ENCODE measurements at places on chromosomes 2 and 18.

- peak; percentile 50 for DNase-seq
These were observed 684.4 kb downstream of the NRXN1 start for GRCh38 chr2:50347358-50348044.

DNA sequence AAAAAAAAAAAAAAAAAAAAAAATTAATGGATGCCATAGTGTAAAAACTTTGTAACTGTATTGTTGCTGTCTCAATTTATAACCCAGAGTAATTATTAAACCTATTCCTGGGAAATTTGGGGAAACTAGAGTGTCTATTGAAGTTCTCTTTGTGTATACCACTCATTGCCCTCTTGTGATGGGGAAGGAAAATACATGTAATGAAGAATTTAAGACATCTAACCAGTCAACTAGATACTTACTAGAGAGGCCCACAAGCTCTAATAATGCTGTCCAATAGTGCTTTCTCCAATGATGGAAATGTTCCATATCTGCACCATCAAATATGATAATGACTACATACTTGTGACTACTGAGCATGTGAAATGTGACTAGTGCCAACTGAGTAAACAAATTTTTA, 168.5 kb upstream of the SLC39A10 start:
- DNase-seq: no peak

DNA sequence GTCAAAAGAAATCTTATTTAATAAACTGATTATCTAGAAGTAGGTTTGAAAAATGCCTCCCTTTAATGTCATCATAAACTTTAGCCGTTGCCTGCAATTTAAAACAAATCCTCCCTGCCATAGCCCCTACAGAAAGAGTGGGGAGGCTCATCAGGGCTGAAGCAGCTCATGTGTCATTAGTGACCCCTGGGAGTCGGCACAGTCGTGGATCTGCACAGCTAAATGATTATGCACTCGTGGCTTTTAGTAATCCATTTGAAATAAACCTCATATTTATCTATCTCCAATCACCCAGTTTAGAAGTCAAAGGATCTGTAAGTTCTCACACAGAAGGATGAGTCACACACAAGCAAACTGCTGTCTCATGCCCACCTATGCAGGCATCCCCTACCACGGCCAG, 277.3 kb downstream of the SS18 start:
- no peak for DNase-seq

GRCh38 chr2:42116195-42117181, 52.7 kb upstream of the EML4 start:
- no peak for DNase-seq

- DNase-seq: no peak
These were observed 150.3 kb upstream of the PXDN start for GRCh38 chr2:1894578-1894977.

GRCh38 chr18:10059610-10060468, 146.0 kb downstream of the VAPA start:
- no peak for DNase-seq

- peak; percentile 70 for DNase-seq
These were observed 809 bp downstream of the DBI start for GRCh38 chr2:119367472-119368099.

DNA sequence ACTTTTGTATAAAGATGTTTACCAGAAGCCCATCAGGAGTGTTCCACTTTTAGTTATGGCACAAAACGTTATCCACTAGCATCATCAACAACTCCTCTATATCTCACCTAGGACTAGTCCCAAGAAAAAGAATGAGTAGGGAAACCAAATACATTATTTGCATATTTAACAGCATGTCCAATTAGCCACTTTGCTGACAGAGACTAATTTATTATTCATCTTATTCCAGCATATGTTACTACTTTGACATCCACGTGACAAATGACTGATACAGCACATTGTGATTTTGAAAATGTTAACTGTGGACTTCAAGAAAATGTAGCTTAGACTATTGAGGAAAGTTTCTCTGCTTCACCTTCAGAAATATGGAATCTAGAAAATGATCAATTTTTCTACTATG, 694.0 kb downstream of the NRXN1 start:
- no peak for DNase-seq

DNA sequence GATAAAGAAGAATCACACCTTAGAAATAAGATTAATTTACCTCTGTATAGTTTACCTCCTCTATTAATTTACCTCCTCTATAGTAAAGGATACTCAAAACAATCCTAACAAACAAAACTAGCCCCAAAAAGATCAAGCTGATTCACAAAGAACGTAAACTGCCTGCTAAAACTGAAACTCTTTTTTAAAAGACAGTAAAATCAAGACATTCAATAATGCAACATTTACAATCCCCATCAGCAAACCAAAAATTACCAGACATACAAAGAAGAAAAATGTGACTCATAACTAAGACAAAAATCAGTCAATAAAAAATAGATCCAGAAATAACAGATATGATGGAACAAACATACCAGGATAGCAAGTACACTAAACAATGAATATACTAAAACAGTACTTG, 215.7 kb downstream of the ZEB2 start:
- DNase-seq: no peak

DNA sequence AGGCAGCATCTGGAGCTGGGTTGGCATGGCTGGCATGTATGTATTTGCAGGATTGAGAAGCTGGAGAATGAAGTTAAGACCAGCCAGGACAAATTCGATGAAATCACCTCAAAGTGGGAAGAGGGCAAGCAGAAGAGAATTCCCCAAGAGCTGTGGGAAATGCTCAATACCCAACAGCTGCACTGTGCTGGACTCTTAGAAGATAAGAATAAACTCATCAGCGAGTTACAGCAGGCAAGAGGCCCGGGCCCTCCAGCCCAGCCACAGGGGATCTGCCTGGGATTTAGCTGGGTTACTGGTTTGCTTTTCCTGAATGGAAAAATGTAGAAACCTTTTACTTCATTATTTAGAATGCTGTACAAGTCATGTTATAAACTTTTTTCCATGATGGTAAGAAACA, 22.5 kb downstream of the DRC1 start:
- DNase-seq: no peak

DNA sequence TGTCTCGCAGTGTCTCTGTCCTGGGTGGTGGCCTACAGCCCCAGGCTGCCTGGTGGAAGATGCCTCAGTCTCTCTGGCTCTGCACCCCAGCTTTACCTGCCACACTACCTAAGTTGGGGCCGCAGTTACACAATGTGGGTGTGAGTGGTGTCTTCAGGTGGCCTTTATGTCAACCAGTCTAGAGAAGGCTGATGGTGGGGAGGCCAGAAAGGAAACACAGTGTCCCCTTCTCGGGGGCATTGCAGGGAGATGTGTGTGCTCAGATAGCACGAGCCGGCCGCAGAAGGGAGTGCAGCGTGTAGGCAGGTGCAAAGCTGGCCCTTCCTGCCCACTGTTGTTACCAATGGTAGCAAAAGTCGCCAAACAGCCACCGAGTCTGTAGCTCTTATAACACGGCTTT, 216.1 kb downstream of the SH3RF3 start:
- no peak for DNase-seq

DNA sequence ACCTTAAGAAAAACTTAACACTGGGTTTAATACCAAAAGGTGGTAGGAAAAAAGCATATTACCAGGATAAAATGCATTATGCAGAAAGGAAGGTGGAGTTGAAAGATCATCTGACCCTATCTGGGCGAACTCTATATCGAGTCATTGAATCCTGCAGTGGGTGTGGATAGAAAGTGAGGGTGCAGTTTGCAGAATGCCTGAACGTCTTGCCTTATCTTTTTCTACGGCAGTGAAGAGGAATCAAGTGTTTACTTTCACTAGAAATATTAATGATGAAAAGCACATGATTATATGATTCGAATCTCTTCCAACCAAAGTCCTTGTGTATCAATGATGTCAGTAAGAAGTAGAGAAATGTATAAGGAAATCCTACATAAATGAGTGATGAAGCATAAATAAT, 4.3 kb upstream of the CAVIN2 start:
- DNase-seq: no peak

DNA sequence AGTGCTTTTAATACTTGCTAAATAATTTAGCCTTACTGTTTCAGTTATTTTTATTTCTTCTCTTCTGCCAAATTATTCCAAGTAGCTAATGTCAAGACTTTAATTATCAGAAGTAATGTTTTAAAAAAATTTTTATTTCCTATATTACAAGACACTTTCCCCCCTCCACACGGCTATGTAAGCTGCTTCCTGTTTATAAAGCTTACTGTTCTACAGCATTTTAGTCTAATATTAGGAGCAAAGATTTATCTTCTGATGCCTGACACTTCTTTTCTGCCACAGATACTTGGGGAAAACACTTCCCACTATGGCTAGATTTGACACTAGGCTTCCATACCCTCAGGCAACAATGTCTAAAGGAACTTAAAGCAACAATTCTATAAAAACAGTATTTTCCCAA, 62.3 kb downstream of the ROCK1 start:
- no peak for DNase-seq

- DNase-seq: no peak
These were observed 56.0 kb upstream of the ST8SIA3 start for GRCh38 chr18:57296336-57296735.

- no peak for DNase-seq
These were observed 3.3 kb downstream of the NCK2 start for GRCh38 chr2:105747991-105748390.

GRCh38 chr18:13447621-13448334, 229.2 kb downstream of the LDLRAD4 start:
- peak; percentile 91 for DNase-seq

DNA sequence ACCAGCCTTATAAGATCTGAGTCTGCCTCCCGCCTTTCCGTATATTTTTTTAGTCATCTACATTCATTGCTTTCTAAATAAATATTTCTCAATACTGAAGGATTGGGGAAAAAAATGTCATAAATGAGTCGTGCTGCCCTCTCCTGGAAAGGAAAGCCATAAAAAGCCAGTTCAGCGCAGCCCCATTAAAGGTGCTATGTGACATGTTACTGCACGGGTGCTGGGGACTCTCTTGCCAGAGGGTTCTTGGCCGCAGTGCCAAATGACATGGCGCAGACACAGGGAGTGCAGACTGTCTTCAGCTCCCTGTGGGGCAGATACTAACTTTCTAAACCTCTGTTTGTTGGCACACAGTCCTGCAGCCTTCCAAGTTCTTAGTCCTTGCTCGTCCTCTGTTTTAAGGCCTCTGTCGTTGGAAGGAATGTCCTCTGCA, 53.7 kb upstream of the MAP3K20 start:
- peak; percentile 20 for DNase-seq

GRCh38 chr2:20626698-20627513, 24.0 kb downstream of the HS1BP3 start:
- DNase-seq: no peak

- DNase-seq: peak; percentile 72
These were observed 558.3 kb upstream of the KLHL29 start for GRCh38 chr2:22826703-22827102.

GRCh38 chr2:70140791-70141211, 50.0 kb downstream of the C2orf42 start:
- no peak for DNase-seq

- DNase-seq: no peak
These were observed 90.9 kb downstream of the CCDC138 start for GRCh38 chr2:108877506-108877905.

- DNase-seq: no peak
These were observed 207.0 kb upstream of the CCDC68 start for GRCh38 chr18:55166260-55166598.

GRCh38 chr2:219073413-219074129, 12.8 kb upstream of the IHH start:
- DNase-seq: peak; percentile 63

GRCh38 chr2:204336153-204336744, 209.0 kb upstream of the PARD3B start:
- no peak for DNase-seq

- DNase-seq: no peak
These were observed 219.7 kb upstream of the HS6ST1 start for GRCh38 chr2:128538396-128538795.

DNA sequence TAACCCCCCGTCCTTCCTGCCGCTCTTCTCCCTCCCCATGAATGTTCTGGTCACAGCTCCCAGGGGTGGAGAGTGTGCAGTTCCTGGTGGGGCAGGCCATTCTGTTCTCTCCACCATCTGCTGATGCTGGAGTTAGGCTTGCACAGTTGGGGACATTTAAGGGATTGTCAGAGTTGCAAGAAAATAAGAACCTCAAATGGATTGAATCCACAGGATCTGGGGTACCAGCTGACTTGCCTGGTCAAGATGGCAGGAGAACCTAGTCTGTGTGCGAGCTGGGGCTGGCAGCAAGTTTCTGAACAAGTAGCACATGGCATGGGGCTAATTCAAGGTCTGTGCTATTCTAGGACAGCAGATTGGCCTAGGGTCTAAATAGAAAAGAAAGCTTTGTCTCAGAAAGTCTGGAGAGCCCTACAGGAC, 60.8 kb upstream of the TXNDC2 start:
- DNase-seq: no peak

DNA sequence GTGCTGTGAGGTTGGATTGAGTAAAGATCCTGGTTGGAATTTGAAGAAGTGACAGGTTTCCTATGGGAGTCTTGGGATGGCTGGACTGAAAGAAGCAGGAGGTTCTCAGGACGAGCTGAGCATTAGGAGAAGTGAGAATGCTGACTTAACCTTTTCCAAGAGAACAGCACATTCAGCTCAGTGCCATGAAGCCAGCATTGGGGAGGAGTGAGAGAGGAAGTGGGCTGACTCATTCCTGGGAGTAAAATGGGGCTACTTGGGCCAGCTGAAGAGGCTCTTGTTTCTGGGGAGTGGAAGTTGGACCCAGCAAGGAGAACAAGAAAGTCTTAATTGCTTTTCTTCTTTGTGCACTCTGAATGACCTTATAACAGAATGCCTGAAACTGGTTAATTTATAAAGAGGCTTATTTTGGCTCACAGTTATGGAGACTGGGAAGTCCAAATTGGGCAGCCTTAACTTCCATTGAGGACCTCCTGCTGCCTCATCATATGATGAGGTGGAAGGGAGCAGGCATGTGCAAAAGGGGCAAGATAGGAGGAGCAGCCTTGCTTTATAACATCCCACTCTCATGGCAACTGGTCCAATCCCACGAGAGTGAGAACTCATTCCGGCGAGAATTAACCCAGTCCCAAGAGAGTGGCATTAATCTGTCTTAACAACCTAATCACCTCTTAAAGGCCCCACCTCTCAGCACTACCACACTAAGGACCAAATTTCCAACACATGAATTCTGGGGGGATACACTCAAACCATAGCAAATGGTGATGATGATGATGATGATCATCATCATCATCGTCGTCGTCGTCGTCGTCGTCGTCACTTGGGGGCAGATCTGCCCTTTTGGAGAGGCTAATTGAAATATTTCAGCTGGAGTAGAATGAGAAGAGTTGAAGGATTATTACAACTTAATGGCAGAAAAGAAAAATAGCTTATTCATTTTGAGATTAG, 26.1 kb downstream of the DGUOK start:
- DNase-seq: no peak

DNA sequence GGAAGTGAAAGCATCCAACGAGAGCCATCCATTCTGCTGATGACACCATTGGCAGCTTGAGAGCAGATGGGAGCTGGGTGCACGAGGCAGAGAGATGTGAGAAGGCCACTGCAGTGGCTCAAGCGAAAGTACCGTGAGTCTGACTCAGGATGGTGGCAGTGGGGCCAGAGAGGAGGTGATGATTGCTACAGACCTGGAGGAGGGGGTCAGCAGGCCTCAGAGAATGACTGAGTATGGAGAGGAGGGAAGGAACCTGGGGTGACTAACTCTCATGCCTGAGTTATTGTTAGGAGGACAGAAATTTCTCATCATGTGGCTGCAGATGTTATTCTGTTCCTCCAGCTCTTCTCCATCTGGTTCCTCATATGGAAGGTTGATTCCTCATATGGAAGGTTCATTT, 8.8 kb upstream of the ZBTB7C start:
- DNase-seq: no peak

- no peak for DNase-seq
These were observed 136.5 kb downstream of the TDRD15 start for GRCh38 chr2:21260311-21260710.
